SHP77 treated with DMSO at 0.1 percent for 48 hours (cell line): ENCODE measurements at places on chromosomes 1 and 21.
A peak's percentile ranks its signal among the peaks of the same experiment; 100 is the strongest.

- DNase-seq, result no peak
Observed at GRCh38 chr1:172489847-172490246, 43.1 kb upstream of the SUCO start.

GRCh38 chr1:51518586-51519047, 449 bp downstream of the EPS15 start:
- no peak for DNase-seq

- no peak for DNase-seq
Observed at GRCh38 chr21:43806017-43806710, 16.8 kb downstream of the RRP1 start.

- DNase-seq, result no peak
Observed at GRCh38 chr1:234690872-234691271, 80.9 kb upstream of the IRF2BP2 start.

GRCh38 chr1:181660621-181661020, 177.3 kb downstream of the CACNA1E start:
- no peak for DNase-seq

DNA sequence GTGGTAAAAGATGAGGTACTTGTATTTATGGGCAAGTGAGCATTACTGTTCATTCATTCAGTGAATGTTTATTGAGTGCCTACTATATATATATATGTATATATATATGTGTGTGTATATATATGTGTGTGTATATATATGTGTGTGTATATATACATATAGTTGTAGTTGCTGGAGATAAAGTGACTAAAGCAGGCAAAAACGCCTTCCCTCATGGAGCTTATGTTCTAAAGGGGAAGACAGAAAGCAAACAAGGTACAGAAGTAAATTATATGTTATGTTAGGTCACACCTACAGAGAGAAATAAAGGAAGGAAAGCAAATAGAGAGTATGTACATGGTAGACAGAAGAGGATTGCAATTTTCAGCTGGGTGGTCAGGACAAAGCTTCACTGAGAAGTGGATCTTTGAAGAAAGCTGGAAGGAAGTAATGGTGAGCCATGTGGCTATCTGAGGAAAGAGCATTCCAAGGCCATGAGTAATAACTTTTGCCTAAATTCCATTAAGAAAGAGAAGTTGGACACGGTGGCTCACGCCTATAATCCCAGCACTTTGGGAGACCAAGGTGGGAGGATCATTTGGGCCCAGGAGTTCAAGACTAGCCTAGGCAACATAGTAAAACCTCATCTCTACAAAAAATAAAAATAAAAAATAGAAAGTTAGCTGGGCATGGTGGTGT, 33.5 kb upstream of the KLF17 start:
- no peak for DNase-seq

DNA sequence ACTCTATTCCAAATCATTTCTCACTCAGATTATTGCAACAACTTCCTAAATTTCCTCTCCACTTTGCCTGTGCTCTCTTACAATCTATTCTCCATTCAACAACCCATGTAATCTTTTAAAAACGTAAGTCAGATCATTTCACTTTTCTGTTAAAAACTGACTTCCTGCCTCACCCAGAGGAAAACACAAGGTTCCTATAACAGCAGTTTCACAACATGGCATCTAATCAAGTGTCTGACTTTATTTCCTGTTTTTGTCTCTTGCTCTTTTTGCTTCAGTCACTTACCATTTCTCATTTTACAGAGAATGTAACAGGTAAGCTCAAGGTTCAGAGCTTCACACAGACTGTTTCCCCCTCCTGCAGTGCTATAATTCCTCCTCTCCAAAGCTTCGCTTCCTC, 560.7 kb downstream of the LRRIQ3 start:
- DNase-seq, result no peak

- no peak for DNase-seq
Observed at GRCh38 chr1:57422271-57423134, 1.4 kb downstream of the DAB1 start.

GRCh38 chr1:64650411-64650810, 94.5 kb upstream of the RAVER2 start:
- no peak for DNase-seq

GRCh38 chr1:197559244-197559643, 216.0 kb downstream of the DENND1B start:
- no peak for DNase-seq

GRCh38 chr1:216627252-216627651, 96.0 kb downstream of the ESRRG start:
- no peak for DNase-seq

- DNase-seq, result no peak
Observed at GRCh38 chr1:156622581-156623297, 3.5 kb downstream of the HAPLN2 start.

- no peak for DNase-seq
Observed at GRCh38 chr1:239363930-239364329, 22.4 kb upstream of the CHRM3 start.

- peak; percentile 97 for DNase-seq
Observed at GRCh38 chr1:201702936-201703335, 126.0 kb upstream of the IPO9 start.

DNA sequence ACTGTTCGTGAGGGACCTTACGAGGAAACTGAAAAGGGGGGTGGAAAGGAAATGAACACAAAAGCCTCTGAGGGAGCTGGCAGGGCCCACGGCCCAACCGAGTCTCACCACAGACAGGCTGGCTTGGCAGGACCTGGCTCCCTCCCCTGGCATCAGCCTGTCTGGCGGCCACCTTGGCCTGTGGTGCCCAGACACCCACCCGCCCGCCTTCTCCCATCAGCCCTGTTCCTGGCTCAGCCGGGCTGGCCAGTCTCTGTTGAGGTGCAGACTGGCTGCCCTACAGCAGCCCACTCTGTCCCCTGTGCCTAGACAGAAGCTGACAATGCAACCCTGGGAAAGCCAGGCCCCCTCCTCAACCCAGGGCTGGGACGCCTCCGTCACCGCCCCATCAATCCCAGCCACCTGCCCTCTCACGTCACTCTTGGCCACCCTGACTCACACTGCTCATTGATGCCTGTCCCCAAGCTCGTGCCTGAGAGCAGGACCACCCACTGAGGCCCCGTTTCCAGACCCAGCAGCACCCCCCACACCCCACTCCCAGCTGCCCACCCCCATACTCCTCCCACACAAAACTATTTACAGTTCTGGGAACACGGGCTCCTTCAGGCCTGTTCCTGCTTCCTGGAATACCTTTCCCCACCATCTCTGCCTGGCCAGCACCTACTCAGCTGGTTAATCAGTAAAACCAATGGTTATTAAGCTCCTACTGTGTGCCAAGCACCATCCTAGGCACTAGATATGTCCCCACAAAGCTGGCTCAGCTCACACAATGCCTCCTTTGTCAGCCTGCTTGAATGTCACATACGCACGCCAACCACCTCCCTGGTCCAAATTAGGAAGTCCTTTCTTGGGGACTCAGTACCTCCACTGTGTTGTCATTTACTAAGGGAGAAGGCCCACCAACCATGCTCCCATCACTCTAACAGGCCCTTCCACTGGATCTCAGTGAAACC, 22.7 kb downstream of the SDC3 start:
- DNase-seq, result no peak

GRCh38 chr1:204927673-204928641, 57.3 kb downstream of the NFASC start:
- no peak for DNase-seq

- no peak for DNase-seq
Observed at GRCh38 chr1:24606621-24607020, 36.5 kb upstream of the SRRM1 start.

GRCh38 chr1:200971955-200972711, 51.4 kb downstream of the KIF21B start:
- no peak for DNase-seq

- no peak for DNase-seq
Observed at GRCh38 chr1:48853006-48853405, 76.3 kb upstream of the BEND5 start.

DNA sequence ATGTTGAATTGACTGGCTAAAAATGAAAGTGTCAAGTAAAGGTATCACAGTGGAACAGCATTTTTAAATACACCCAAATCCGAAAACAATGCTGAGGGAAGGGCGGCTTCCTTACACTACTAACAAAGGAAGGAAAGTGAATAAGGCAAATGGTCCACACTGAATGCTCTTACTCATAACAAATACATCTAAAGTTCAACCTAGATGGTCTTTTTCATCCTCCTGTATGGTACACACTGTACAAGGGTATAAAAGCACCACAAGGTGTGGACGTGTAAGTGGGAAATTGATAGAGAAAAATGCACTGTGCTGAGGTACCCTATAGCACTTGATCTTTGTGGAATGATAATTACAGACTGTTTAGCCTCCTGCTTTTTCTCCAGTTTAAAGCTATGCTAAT, 7.1 kb upstream of the PALMD start:
- no peak for DNase-seq

DNA sequence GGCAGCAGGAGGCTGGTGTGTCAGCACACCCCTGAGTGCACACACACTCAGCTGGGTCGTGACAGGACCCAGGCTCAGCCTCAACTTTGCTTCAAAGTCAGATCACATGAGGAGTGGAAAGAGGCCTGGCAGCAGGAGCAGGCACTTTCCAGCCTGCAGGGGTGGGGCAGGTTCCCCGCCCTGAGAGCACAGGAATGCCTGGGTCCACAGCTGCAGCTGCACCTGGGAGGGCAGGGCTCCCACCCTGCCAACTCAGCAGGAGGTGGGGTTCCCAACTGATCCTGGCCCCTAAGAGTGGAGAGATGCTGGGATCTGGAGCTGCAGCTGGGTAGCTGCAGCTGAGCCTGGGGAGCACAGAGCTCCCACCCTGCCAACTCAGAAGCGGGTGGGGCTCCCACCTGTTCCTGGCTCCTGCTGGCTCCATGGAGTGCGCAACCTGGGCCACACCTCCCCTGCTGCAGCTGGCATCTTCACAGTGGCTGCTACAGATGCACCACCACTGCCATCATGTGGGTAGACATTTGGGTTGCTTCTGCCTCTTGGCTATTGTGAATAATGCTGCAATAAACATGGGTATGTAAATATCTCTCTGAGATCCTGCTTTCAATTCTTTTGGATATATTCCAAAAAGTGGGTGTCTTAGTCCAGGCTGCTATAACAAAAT, 415.4 kb downstream of the TTLL7 start:
- DNase-seq, result peak; percentile 68

- peak; percentile 97 for DNase-seq
Observed at GRCh38 chr1:28088168-28088961, at the start of gene EYA3. Gene EYA3, minus strand, starts transcription at chr1:28088610. Its CDS starts 30,584 bp downstream, at chr1:28058026.

- peak; percentile 86 for DNase-seq
Observed at GRCh38 chr1:39272027-39272797, 67.7 kb downstream of the MACF1 start.

DNA sequence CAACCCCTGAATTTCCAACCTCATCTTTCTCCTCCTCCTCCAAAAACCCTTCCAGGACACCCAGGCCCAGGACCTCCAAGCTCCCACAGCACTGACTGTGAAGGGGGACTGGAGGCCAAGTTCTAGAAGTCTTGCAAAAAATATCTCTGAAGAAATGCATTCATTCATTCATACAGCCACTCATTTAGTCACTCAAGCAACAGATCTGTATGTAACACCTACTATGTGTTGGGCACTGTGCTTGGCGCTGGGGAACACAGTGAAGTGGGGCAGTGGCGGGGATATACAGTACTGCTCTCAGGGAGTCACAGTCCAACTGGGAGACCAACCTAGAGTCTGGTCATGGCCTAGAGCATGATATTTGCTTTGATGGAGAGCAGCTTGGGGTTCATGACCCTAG, 15.3 kb upstream of the TNFRSF1B start:
- DNase-seq, result no peak

DNA sequence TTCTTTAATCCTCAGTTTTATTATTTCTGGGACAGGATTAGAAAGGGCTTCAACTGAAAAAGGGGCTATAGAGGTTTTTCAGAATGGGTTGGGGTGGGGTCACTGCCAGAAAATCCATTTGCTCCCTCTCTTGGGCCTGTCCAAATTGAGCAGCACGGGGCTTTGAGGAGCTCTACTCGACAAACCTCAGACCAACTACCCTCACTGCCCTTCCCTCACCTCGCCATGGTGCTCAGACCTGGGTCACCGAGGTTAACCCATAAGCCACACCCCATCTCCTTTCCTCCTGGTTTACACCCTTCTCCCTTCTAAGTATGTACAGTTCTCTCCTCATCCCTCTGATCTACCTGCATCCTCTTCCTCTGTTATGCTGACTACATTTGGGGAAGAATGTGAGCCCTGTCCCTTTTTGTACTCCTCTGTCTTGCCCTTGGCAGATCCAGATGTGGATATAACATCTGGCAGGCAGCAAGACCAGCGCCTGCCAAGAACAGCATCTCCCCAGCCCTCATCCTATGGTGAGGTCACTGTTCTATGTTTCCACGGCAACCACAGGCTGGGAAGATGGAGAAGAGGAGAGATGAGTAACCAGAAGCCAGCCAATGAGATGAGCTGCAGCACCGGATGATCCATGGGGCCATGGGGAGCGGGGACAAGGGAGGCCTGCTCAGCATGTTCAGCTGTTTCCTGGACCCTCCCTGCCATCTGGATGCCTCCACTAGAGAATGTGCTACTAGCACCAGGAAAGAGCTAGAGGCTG, 3.7 kb upstream of the FABP3 start:
- DNase-seq, result no peak

DNA sequence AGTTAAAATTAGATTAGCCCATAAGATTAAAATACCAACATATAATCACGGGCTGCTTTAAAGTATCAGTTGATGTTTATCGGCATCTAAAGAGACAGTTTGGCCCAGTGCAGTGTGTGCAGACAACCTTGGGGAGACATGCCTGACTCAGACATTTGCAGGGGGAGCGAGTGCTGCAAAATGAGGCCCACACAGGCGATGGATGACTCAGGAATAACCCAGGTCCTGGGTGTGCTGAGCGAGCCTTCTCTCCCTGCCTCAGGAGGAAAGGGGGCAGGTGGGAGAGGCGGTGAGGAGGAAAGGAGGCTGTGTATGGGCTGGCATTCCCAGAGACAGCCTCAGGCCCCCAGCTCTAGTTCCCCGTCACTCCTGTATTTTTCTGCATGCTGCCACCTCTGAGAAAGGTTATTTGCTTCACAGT, 9.0 kb downstream of the SLC9A1 start:
- no peak for DNase-seq

- no peak for DNase-seq
Observed at GRCh38 chr1:172885411-172885810, 165.3 kb downstream of the TNFSF18 start.

GRCh38 chr1:205739348-205740160, 10.4 kb downstream of the NUCKS1 start:
- no peak for DNase-seq

GRCh38 chr1:243508303-243508713, 252.5 kb downstream of the SDCCAG8 start:
- no peak for DNase-seq

DNA sequence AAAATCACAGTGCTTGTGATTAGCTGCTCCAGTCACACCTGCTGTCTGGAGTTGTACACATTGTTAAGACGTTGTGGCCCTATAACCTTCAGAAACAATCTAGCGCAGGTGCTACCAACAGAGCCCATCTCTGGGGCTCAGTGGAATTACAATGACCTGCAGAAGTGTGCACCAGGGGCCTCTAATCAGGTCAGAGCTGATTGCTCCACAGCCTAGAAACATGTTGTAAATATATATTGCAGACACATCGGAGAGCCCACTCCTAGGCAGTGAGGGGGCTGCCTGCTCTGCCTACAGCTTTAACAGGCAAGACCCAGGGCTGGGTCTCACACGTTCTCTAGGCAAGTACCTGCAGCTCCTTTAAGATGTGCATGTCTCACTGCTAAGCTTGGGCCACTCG, 302.0 kb downstream of the SIPA1L2 start:
- no peak for DNase-seq
